Breast epithelium (tissue), 4 donors: ENCODE measurements at places on chromosomes 1 and 21.
A peak's percentile ranks its signal among the peaks of the same experiment; 100 is the strongest.

DNA sequence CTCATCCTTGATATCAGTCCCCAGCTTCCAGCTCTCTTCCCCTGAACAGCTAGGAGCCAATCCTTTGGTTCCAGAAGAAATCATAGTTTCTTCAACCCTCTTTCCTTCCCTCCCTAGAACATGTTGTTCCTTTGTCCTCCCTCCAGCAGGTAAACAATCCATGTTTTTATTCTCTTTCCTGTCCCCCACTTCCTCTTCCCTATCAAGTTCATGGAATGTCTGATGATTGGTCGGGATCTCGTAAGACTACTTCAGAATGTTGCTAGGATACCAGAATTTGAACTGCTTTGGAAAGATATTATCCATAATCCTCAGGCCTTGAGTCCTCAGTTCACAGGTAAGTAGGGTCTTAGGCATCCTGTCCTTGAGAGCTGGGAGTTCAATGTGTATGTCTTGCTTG lies 23.1 kb upstream of the SLC27A3 start:
- DNase-seq = no peak
- H3K27me3 ChIP-seq = no peaks in the 10 kb centered on the region
- H3K36me3 ChIP-seq = no peaks in the 10 kb centered on the region
- H3K4me1 ChIP-seq = no peaks in the 10 kb centered on the region
- H3K27ac ChIP-seq = peak overlapping the region; percentile 82

- H3K27me3 ChIP-seq = no peaks in the 10 kb centered on the region
- H3K27ac ChIP-seq = peak within 1 kb of the TSS; percentile 78
- H3K36me3 ChIP-seq = no peaks in the 10 kb centered on the region
- H3K4me1 ChIP-seq = peaks cover 6% of the 10 kb centered on the region
- peak within 1 kb of the TSS; percentile 90 for H3K4me3 ChIP-seq
- DNase-seq = no peak
Observed at GRCh38 chr1:32702599-32703478, at the start of gene SYNC. Gene SYNC (minus strand): TSS chr1:32702770. CDS start chr1:32702660, 110 bp downstream.

DNA sequence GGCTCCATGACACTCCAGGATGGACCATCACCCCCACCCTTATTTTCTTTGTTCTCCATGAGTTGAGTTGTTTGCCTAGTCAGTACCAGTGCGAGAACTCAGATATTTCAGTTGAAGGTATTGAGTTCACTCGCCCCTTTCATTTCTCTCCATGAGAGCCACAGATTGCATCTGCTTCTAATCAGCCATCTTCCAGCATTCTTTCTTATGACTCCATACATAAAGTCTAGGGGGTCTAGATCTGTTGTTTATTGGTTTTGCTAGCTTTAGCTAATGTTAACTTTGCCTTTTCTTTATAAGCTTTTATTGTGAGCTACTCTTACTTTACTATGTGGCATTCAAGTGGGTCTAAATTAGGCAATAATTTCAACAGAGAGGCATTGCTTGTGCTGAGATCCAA lies 71.6 kb upstream of the PDC start:
- no peak overlapping the region for H3K27ac ChIP-seq
- no peaks in the 10 kb centered on the region for H3K4me1 ChIP-seq
- no peaks in the 10 kb centered on the region for H3K27me3 ChIP-seq
- H3K36me3 ChIP-seq = no peaks in the 10 kb centered on the region
- no peak for DNase-seq
- no peak overlapping the region for H3K4me3 ChIP-seq

DNA sequence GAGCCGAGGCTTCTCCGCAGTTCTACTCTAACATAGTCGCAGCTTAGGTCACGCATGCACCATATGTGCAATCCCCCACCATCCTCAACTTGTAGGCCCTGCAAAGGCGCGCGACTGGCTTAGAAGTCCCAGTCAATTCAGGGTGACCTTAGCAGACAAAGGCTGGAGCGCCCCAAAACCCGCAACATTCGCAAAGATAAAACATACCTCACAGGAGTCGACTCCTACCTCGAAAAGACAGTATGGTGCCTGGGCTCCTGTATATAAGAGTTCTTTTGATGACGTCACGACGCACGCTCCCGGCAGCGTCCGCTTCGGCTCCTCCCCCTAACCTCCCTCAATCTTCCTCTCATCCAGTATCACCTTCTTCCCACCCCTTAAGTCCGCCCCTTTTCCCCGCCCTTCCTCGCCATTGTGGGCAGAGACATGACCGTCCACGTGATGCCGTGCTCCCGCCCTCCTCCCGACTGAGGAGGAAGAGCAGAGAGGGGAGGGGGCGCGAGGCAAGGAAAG lies at the start of gene GAS5:
TSS of gene GAS5 (minus strand) at position 237 of the 513 bp plus-strand sequence.
- peak within 1 kb of the TSS; percentile 95 for H3K27ac ChIP-seq
- H3K36me3 ChIP-seq = no peaks in the 10 kb centered on the region
- peak within 1 kb of the TSS; percentile 76 for H3K4me3 ChIP-seq
- H3K4me1 ChIP-seq = no peaks in the 10 kb centered on the region
- DNase-seq = peak; percentile 100

GRCh38 chr21:39037807-39038405 lies 145.3 kb downstream of the PSMG1 start:
- no peak overlapping the region for H3K27ac ChIP-seq
- H3K36me3 ChIP-seq = no peaks in the 10 kb centered on the region
- H3K4me1 ChIP-seq = no peaks in the 10 kb centered on the region
- H3K4me3 ChIP-seq = no peak overlapping the region

- H3K27me3 ChIP-seq = no peaks in the 10 kb centered on the region
- H3K36me3 ChIP-seq = no peaks in the 10 kb centered on the region
- DNase-seq = no peak
Observed at GRCh38 chr1:53405737-53406136, 53.5 kb upstream of the DMRTB1 start.

GRCh38 chr1:93349231-93350135 lies 3.8 kb downstream of the DR1 start:
- no peaks in the 10 kb centered on the region for H3K27me3 ChIP-seq
- DNase-seq = no peak
- no peaks in the 10 kb centered on the region for H3K36me3 ChIP-seq
- peak overlapping the region; percentile 92 for H3K4me3 ChIP-seq

DNA sequence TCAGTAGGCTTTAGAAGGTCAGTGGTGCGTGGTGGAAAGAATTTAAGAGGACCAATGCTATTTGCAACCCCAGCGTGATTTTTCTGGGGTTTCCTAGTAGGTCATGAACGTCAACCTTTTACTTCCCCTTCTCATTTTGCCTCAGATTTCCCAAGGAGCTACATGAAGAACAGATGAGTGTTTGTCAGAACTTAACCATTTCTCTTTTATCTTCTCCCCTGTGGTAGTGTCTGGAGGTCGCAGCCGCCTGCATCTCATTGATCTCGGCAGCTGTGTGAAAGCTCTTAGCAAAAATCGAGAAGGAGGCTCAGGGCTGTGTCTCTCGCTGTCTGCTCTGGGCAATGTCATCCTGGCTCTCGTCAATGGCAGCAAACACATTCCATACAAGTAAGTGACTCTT lies 491.1 kb downstream of the KIF26B start:
- DNase-seq = no peak
- H3K4me1 ChIP-seq = no peaks in the 10 kb centered on the region

DNA sequence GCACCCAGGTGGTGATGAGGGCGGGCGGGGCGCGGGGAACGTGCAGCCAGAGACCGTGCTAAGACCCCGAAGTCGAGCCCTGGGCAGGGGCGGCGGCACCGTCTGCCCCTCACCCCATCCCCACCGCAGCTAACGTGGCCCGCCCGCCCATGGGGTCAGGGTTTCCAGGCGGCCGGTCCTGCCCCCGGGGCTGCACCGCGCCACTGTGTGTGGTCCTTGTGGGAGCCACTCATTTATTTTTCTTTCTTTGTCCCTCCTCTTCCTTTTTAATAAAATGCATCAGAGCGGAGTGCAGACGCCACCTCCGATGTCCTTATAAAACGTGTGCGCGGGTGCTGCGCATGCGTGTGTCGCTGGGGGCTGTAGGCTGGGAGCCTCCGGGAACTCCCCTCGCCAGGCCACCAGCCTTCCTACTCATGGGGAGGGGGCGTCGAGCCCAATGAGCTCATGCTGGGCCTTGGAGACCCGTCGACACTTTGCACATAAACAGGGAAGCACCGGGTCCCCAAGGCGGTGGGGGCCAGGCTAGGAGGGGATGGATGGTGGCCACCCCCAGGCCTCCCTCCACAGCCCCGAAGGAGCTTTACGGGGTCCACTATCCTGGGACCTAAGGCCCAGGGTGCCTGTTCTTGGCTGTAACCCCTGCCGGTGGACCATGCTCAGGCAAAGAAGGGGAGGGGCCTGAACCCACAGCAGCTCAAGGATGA lies 59.9 kb downstream of the WNT9A start:
- peak overlapping the region; percentile 93 for H3K27ac ChIP-seq
- DNase-seq = no peak
- peak overlapping the region; percentile 72 for H3K4me3 ChIP-seq
- peaks cover 14% of the 10 kb centered on the region for H3K4me1 ChIP-seq
- H3K27me3 ChIP-seq = no peaks in the 10 kb centered on the region

DNA sequence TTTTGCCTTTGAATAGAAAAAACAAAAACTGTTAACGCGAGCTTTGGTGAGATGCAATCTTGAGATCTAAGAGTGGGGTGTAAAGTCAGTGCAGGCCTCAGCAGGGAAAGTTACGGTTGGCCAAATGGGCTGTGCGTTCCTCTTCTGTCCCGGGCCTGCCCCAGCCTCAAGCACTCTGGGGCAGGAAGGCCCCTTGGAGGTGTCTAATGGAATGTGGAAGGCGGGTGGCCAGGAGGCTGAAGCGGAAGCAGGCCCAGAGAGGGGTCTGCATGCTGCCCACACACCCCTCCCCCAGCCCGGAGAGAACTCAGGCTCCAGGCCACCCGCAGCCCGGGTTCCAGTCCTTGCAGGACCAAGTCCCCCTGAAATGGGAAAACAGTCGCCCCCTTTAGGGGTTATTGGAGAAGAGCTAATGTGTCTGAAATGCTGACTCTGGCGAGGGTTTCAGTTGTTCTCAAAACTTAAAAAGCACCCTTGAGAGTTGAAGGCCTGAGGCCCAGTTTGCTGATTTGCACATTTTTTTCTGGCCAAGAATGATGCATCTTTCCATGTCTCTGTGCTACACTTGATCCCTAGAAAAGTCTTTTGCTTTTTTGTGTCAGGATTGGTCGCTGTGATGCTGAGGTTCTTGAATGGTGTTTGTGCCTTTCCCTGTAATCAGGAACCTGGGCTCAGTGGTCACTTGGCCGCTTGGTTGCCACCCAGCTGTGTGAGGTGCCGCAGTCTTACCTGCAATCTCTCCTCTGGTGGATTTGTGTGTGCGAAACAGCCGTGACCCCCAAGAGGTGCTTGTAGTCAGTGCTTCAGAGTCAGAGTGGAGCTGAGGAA lies 2.0 kb downstream of the COL18A1 start:
- H3K4me1 ChIP-seq = peaks cover 33% of the 10 kb centered on the region
- no peaks in the 10 kb centered on the region for H3K27me3 ChIP-seq
- H3K4me3 ChIP-seq = peak overlapping the region; percentile 91
- no peaks in the 10 kb centered on the region for H3K36me3 ChIP-seq
- DNase-seq = no peak

- H3K27me3 ChIP-seq = no peaks in the 10 kb centered on the region
- no peak for DNase-seq
- no peak overlapping the region for H3K27ac ChIP-seq
- H3K4me3 ChIP-seq = no peak overlapping the region
Observed at GRCh38 chr1:229859026-229859425, 208.0 kb upstream of the GALNT2 start.

GRCh38 chr1:119910618-119911017 lies 14.3 kb upstream of the ADAM30 start:
- DNase-seq = no peak
- H3K36me3 ChIP-seq = no peaks in the 10 kb centered on the region
- H3K27ac ChIP-seq = no peak overlapping the region
- no peak overlapping the region for H3K4me3 ChIP-seq

DNA sequence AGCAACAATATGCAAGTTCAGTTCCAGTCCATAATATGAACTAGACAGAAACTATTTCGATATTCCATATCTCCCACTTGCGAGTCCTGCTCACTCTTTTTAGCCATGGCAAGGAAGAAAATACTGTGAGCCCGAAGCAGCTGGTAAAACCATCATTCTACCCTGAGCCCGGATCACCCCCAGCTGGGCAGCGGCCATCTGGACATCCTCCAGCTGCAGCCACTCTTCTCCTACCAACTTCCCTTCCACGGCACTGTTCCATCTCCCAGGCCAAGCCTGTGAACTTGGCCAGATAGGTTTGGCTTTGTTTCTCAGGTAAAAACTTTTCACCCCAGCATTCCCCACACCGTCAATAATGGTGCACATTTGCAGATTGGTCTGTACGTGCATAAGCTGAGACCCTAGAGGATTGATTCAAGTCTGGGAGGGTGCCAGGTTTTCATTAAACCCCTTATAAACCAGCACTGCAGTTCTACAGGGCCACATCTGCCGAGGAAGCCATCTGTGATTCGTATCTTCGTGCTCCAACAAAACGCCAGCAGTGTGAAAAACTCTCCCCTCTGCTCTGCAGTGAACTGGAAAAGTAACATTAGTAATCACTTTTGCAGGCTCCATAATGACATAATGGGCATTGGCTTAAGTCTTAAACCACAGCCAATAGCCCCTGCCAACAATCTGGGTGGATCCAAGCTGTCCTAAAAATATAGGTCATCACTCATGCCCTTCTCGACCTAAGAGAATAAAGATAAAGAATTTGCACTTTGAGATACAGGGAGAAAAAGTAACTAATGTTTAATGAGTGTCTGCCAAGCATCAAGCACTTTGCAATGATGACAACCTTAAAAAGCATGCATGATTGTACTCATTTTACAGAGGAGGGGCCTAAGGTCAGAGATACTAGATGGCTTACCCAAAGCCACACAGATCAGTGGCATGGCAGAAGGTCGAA lies 205.1 kb downstream of the PLPP3 start:
- no peaks in the 10 kb centered on the region for H3K4me1 ChIP-seq
- DNase-seq = no peak
- H3K27me3 ChIP-seq = no peaks in the 10 kb centered on the region
- H3K27ac ChIP-seq = no peak overlapping the region
- H3K4me3 ChIP-seq = no peak overlapping the region

DNA sequence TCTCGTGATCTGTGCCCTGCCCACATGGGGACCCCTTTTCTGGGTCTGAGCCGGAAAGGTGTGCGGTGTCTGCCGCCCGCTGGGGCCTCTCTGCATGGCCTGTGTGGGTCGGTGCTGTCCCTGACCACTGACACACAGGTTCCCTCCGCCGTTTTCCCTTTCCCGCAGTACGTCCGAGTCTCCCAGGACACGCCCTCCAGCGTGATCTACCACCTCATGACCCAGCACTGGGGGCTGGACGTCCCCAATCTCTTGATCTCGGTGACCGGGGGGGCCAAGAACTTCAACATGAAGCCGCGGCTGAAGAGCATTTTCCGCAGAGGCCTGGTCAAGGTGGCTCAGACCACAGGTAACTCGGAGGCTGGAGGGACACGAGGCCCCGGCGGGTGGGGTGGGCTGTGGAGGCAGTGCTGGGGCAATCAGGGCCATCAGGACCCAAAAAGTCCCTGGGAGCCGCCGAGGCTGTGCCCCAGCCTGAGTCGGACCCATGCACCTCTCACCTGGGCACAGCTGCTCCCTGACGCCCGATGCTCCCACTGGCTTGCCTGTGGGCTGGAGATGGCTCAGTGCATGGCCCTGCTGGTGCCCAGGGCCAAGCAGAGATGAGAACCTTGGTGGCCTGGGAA lies 13.3 kb downstream of the TRPM2 start:
- H3K27ac ChIP-seq = no peak overlapping the region
- peaks cover 22% of the 10 kb centered on the region for H3K27me3 ChIP-seq
- no peak for DNase-seq
- H3K36me3 ChIP-seq = no peaks in the 10 kb centered on the region
- no peaks in the 10 kb centered on the region for H3K4me1 ChIP-seq
